ENCODE measurements at places on chromosomes 4 and X.
A peak's percentile ranks its signal among the peaks of the same experiment; 100 is the strongest.

- DNase-seq, result no peak
These were observed 1606.2 kb upstream of the PCDH7 start for GRCh38 chr4:29113960-29114359.

DNA sequence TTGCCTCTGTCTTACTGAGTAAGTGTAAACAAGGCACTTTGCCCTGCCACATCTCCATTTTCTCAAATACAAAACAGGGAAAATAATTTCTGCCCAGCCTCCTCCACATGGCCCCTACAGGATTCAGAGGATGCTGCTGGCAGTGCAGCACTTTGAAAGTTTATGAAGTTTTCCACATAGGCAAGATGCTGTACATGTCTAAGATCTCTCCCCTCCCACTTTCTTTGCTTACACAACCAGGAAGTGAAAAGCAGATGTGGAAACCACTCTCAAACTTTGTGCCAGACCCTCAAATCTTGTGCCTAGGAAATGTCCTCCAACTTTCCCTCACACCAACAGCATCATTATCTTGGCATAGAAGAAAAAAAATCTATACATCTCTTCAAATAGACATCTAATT lies 257.0 kb upstream of the LDB2 start:
- no peak for DNase-seq

GRCh38 chrX:78619834-78620233 lies 39.3 kb downstream of the RTL3 start:
- DNase-seq, result no peak

- peak; percentile 22 for DNase-seq
These were observed 20.8 kb downstream of the ARHGEF6 start for GRCh38 chrX:136759968-136760367.

- no peak for DNase-seq
These were observed 418.7 kb downstream of the CENPC start for GRCh38 chr4:67126570-67126969.

GRCh38 chr4:163196926-163197480 lies 30.3 kb upstream of the NAF1 start:
- no peak for DNase-seq

DNA sequence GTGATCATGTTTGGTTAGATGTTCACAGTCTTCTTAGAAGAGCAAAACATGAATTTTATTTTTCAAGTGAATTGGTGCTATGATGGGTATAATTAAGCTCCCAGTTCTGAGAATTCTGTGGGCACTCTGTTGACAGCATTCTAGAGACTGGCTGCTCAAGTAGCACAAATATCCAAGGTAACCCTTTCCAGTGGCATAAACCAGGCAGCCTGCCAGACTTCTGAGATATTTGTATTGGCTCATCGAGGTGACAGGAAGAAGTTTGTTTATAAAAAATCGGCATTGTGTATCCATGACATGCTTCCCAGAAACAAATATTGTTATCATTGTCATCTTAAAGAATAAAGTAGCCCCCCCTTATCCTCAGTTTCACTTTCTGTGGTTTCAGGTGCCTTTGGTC lies 28.3 kb downstream of the LANCL3 start:
- no peak for DNase-seq

DNA sequence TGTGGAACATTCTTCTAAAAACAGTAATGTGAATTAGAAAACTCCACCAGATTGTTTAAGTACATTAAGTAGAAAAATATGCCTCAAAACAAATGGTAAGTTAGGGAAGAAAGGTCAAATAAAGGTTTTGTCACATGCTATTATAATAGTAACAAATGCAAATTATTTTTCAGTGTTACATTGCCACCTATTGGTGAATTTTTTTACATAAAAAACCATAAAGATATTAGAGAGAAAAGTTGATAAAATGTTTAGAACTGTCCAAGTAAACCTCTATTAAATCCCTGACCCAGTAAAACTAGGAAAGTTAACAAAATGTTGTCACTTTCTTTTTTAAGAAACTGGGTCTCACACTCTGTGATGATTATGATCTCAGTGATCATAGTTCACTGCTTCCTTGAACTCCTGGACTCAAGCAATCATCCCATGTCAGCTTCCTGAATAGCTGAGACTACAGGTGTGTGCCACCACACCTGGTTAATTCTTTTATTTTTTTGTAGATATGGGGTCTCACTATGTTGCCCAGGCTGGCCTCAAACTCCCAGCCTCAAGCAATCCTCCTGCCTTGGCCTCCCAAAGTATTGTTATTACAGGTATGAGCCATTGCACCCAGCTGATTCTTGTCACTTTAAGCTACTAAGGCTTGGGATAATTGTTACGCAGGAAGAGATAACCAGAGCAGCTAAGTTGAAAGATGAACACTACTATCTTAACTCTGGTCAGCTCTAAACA lies 157.6 kb downstream of the ATRX start:
- DNase-seq, result no peak

DNA sequence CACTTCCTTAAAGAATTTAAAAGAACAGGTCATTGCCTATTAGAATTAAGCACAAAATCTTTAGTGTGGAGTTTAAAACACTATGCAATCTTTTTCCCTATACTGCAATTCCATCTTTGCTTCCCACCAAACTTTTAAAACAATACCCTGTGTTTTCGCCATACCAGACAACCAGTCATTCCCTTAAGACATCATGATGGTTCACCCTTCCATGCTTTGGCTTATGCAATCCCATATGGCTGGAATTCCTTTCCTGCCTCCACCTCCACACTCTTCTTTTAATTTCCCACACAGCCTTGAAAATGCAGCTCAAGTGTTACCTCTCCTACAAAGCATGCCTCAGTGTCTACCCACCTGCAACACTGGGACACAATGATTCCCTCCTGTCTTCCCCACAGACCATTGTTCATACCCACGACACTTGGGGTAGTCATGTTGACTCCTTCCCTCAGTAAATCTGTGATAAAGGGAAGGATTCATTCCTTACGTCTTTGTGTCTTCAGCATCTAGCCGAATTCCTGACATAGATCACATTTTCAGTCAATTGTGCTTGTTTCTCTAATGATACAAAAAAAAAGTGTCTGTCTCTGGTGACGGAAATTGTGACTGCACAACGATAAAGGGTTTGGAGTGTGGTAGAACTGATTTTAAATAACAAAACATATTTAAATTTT lies 166.3 kb downstream of the FNIP2 start:
- no peak for DNase-seq

GRCh38 chr4:54446581-54446980 lies 211.2 kb upstream of the KIT start:
- DNase-seq, result no peak

GRCh38 chr4:76012388-76012801 lies 5.1 kb upstream of the CXCL9 start:
- DNase-seq, result no peak

DNA sequence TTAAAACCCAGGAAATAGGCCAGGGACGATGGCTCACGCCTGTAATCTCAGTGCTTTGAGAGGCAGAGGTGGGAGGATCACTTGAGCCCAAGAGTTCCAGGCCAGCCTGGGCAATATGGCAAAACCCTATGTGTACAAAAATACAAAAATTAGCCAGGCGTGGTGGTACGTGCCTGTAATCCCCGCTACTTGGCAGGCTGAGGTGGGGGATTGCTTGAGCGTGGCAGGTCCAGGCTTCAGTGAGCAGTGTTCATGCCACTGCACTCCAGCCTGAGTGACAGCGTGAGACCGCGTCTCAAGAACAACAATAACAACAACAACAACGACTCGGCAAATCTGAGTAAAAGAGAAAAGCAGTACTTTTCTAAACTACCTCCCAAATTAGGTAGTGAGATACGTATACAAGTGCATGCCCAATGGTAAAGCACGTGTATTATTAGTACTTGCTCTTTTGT lies 13.0 kb upstream of the NDUFC1 start:
- DNase-seq, result no peak

- DNase-seq, result no peak
These were observed 121.2 kb upstream of the PDLIM3 start for GRCh38 chr4:185656467-185656931.

- DNase-seq, result peak; percentile 15
These were observed 14.7 kb upstream of the CT55 start for GRCh38 chrX:135185795-135186443.

- no peak for DNase-seq
These were observed 329.4 kb downstream of the HNRNPD start for GRCh38 chr4:82044141-82044993.

GRCh38 chrX:136170139-136170800 lies 22.9 kb downstream of the FHL1 start:
- DNase-seq, result no peak

- DNase-seq, result no peak
These were observed 166.9 kb upstream of the MID1 start for GRCh38 chrX:10787264-10787663.

GRCh38 chr4:2352729-2353221 lies 65.7 kb downstream of the ZFYVE28 start:
- no peak for DNase-seq

DNA sequence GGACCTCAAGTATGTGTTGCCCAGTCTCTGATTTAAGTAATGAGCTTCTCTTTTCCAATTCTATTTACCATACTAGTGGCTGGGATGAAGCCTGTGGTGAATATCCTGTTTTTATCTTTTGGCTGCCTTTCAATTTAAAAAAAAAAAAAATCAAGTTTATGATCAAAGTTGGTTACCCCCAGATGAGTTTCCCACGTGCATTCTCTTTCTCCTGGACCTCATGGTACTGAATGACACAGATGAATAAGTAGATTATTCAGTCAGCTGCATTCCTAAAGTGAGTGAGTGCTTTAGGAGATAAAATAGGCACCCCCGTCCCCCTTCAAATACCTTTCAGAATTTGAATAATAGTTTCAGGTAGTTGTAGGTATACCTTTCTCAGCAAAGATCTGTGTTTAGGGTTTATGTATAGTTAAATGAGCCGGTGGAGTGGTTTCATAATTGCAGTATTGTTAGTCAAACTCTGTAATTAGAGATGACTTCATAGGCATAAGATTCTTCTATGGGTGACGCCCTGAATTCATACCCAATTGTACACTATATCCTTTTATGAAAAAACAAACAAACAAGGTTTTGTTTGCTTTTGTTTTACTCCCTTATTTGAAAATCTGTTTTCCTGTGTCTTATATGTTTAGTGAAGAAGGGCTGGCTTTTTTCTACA lies 41.9 kb downstream of the PLS3 start:
- no peak for DNase-seq

GRCh38 chr4:95250544-95251137 lies 298.1 kb downstream of the UNC5C start:
- no peak for DNase-seq

DNA sequence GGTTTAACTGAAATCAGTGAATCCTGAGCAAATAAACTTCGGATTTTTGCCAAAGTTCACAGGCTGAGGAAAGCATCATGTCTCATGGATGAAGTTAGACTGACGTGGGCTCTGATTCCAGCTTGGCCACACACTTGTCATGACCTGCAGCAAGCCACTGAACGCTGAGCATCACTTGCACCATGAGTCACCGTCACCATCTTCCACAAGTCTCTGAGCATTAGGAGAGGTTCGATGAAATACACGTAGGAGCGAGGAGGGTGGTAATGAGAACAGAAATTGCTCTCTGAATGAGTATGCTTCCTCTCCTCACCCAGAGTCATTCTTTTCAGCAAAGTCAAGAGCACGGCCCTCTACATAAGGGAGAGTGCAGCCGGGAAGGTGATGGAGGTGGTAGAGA lies 3.8 kb upstream of the TRIML2 start:
- no peak for DNase-seq

DNA sequence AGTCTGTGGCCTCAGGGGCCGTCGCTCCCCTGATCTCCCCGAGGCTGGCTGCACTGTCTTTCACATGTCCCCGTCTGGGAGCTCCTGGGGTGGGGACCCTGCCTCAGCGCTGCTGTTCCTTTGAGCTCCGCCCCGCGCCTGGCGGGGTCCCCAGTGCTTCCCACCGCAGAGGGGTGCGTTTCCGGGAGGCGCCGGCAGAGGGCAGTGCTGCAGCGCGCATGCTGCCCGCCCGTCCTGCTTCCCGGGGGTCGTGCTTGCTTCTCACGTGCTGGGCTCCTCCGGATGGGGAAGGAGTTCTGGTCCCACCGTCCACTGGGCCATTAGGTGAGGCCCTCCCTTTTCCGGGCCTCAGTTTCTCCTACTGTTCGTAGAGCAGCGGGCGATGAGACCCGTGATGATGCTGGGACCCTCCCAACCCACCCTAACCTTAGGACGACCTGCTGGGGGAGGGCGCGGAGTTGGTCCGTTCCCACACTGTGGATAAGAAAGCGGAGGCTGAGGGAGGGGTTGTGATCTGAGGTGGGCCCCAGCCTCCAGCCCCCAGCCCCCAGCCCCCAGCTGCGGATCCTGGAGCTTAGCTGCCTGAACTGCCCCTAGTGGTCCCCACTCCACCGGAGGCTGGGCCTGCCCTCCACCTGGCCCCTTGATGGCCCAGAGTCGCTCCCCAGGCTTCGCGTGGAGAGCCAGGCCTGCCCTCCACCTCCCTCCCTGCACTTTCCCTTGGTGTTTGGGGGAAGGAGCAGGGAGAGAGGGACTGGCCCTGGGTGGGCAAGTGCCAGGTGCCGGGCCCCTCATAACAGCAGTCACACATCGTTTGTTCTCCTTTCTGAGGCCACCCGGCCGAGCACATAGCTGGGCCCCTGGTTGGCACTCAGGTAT lies 15.3 kb downstream of the CPZ start:
- DNase-seq, result no peak

DNA sequence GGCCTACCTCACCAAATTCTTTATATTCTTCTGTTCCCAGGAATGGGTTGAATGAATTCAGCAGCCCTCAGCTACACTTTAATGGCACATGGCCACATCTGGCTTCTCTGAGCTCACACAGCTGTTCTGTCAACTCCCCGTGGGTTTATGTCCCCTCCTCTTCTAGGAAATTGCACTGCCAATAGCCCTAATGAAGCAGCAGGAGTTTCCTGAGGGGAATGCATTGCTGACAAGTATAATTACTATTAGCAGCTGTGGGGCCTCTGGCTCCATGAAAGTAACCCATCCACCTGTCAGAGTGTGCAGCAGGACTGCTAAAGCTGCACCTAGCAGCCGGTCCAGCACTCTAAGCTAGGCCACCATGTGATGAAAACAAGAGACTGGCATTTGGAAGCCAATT lies 50.3 kb downstream of the FTHL17 start:
- DNase-seq, result no peak

DNA sequence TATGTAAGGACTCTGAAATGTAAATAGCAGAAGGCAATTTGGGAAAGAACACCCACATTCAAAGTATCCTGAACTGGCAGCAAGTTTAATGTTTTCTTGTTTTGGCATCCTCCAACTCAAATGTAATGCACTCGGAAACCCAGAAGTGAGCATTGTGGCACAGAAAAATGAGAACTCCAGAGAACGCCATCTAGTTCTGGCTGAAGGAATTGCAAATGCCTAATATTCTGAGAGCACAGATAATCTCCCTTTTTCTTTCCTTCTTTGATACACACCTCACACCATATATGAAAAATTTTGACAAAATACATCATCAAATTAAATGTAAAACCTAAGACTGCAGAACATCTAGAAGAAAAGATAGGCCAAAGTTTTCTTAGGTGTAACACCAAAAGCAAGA lies 52.1 kb downstream of the PWWP3B start:
- no peak for DNase-seq

- DNase-seq, result no peak
These were observed 35.9 kb downstream of the SYTL4 start for GRCh38 chrX:100695991-100696390.

DNA sequence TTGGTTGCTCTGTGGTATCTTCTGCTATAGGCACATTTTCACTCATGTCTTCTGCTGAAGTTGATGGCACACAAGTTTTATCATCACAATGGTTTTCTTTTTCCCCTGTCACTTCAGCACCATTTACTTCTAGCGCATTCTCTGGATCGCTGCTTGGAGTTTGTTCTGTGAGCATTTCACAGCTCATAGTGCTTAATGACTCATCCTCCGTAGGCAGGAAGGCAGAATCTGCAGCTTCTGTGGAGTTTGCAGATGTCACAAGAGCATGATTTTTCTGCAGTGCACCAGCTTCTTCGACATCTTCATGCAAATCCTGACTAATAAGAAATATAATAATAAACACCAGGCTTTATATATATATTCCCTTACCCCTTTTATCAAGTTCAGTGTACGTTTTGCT lies 83.6 kb downstream of the CHM start:
- no peak for DNase-seq

All from CD4-positive, alpha-beta T cell treated with Interleukin-6 at 100 ng/mL for 8 hours (primary cell).